CD4-positive, alpha-beta T cell (primary cell): ENCODE measurements at places on chromosomes 4 and X. TPM values are rescaled to one million over a fixed set of nuclear protein-coding genes. Genes with fewer than 3 reads are reported as not detected.
A peak's percentile ranks its signal among the peaks of the same experiment; 100 is the strongest.

The ANXA3 gene
- total RNA-seq, result not detected

The SLC10A3 gene
- 16.4 TPM for total RNA-seq

The FGF5 gene
- total RNA-seq, result 0.05 TPM

The ABLIM2 gene
- 2.5 TPM for total RNA-seq

The TRIM75 gene
- total RNA-seq, result not detected

The COX7B2 gene
- not detected for total RNA-seq

The TMPRSS11D gene
- not detected for total RNA-seq

The UVSSA gene
- total RNA-seq, result 33.1 TPM

The CSTF2 gene
- total RNA-seq, result 8.3 TPM

The SSX3 gene
- not detected for total RNA-seq

The MBNL3 gene
- total RNA-seq, result 19.4 TPM

The NHS gene
- 0.53 TPM for total RNA-seq

The SYN1 gene
- total RNA-seq, result 0.87 TPM

The DCX gene
- not detected for total RNA-seq

The DMRTC1 gene
- total RNA-seq, result 0.85 TPM

The LRCH2 gene
- not detected for total RNA-seq

The PWWP3B gene
- not detected for total RNA-seq

The CXCL1 gene
- total RNA-seq, result not detected

The IDUA gene
- total RNA-seq, result 77.8 TPM

The ARHGEF9 gene
- total RNA-seq, result 19.1 TPM

The PROM1 gene
- not detected for total RNA-seq

The RADX gene
- 9.4 TPM for total RNA-seq

DNA sequence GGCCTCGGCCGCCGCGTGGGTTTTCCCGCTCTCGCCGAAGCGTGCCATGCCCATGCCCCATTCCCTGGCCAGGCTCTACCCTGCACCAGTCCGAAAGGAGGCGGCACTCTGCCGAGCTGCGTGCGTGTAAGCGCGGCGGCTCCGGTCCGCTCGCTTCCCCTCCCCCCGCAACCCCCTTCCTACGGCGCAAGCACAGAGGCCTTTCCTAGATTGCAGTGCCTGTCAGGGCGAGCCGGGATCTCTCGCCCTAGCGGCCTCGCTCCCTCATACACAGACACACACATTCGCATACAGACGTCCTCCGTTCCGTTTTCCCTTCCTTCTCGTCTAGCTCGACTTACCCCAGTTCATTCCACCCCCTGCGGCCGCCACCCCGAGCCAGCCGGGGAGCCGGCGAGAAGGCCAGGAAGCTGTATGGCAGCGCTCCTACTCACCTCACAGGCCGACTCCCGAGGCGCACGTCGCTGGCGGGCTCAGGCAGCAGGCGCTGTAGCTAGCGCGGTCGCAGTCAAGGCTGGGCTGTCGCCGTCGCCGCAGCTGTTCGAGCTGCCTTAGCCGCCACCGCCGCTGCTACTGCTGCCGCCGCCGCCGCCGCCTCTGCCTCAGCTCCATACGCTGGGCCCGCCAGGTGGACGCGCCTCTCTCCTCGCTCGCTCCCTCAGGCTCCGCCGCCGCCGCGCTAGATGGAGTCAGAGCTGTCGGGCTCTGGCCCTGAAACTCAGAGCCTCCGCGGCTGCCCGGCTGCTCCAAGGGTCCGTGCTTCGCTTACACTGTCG is 615 bp downstream of the NEXMIF start:
- peak; percentile 8 for DNase-seq

GRCh38 chrX:136182414-136182813 is 35.1 kb downstream of the FHL1 start:
- DNase-seq, result no peak

DNA sequence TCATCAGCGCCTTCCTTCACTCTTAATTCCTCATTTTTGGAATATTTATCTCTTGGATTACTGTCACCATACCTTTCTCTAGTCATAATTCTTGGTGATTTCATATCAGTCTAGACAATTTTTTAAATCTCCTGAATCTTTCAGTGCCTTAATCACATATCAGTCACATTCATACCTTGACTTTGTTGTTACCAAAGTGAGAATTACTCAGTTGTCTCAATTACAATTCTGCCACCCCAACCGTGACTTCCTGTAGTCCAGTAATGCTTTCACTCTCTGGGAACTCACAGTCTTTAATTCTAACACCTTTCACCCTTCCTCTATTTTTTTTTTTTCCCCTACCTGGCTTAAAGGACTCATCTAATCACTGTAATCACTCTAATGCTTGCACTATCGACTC is 1275.3 kb upstream of the TENM3 start:
- DNase-seq, result no peak

DNA sequence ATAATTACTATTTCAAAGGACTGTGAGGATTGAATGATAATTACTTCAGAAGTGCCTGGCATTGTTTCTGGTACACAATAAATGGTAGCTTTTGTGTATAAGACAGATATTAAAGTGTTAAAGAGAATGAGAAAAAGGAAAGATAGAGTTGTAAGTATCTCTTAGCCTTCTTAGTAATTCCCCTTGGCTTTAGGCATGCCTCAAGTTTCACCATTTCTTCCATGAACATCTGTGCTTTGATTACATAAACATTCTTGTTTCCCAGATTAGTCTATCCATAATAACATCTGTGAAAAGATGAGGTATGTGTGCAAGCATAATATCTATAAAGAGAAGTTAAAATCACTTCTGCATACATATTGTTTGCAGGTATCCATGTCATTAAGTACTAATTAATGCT is 230.9 kb upstream of the TEX13A start:
- DNase-seq, result no peak

DNA sequence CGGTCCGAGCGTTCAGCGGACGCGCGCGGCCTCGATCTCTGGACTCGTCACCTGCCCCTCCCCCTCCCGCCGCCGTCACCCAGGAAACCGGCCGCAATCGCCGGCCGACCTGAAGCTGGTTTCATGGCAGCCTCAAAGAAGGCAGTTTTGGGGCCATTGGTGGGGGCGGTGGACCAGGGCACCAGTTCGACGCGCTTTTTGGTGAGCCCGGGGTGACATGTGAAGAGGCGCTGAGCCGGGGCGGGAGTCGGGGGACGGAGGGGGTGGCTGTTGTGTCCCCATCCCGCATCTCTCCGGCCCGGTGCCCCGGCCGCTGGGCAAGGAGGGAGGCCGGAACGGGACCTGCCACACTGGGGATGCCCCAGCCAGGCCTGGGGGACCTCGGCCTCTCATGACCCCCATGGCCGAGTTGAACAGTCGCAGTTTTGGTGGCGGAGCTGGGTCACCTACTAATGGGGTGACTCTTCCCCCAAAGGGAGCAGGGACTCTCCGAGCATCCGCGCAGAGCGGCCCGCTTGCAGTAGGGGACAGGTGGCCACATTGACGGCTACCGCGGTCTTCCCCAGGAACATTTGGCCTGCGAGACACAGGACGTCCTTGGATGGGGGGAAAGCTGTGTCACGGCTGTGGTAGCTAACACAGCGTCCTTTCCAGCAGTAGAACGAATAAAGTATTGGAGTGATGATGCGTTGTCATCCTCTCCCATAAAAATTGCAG is at the start of gene GK:
Gene GK, plus strand, starts transcription at position 9 of the 717 bp plus-strand sequence. Its CDS starts 115 bp downstream, at position 124.
- DNase-seq, result no peak

GRCh38 chr4:152283801-152284470 is 252.0 kb downstream of the FBXW7 start:
- DNase-seq, result no peak

- no peak for DNase-seq
These were observed 132.1 kb upstream of the LDB2 start for GRCh38 chr4:17030543-17030942.

- DNase-seq, result no peak
These were observed 103.1 kb upstream of the LSM6 start for GRCh38 chr4:146072376-146072775.

DNA sequence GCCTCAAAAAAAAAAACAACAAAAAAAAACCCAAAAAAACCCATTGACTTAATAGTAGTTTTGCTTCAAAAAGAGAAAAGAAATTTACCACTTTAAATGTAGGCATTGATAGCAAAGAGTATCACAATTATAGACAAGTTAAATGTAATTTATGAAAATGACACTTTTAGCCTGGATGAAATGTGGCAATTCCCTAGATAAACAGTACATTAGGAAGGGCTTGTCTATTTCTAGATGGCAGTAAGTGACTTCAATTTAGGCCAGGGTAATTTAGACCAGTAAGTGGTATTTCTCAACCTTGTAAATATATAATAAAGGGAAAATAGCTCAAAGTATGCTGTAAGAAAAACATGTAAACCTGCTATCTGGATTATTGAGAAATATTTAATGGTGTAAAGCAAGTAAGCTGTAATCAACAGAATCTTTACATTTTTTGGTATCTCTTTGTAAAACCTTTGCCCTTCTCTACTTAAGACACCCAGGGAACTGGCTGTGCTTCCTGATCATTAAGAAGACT is 103.7 kb upstream of the RAPGEF2 start:
- no peak for DNase-seq

GRCh38 chrX:111652719-111653118 is 28.3 kb upstream of the ALG13 start:
- DNase-seq, result no peak

GRCh38 chr4:174365018-174365587 is 81.4 kb downstream of the CEP44 start:
- peak; percentile 56 for DNase-seq

DNA sequence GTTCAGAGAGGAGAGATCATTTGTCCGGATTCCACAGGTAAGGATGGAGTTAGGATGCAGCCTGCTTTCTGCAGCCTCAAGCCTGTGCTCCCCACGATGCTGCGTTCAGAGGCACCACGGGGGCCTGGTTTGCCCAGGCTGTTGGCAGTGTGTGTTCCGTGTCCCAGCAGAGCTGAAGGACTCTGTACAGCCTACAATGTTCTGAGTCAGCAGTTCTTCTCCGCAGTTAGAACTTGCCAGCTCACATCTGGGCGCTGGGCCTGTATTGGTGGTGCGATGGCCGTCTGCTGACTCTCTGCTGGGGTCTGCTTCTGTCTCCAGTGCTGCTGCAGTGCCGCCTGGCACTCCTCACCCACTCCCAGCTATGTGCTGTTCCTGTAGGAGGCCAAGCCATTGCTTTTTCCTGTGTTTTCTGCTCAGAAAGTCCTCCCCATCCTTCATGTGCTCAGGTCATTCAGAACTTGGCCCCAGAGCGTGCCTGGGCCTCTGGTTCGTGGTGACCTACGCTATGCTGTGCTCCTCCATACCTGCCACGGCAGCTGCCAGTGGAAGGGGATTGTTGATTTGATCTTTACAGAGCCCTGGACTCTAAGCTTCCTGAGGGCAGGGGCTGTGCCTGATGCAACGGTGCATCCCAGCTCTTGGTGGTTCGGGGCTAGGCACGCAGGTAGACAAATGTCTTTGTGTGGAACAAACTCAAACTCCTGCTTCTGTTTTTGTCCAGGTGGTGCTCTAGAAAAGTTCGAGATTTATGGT is 42.6 kb upstream of the TADA2B start:
- DNase-seq, result no peak

- DNase-seq, result no peak
These were observed 17.5 kb downstream of the CFAP99 start for GRCh38 chr4:2436301-2436700.

DNA sequence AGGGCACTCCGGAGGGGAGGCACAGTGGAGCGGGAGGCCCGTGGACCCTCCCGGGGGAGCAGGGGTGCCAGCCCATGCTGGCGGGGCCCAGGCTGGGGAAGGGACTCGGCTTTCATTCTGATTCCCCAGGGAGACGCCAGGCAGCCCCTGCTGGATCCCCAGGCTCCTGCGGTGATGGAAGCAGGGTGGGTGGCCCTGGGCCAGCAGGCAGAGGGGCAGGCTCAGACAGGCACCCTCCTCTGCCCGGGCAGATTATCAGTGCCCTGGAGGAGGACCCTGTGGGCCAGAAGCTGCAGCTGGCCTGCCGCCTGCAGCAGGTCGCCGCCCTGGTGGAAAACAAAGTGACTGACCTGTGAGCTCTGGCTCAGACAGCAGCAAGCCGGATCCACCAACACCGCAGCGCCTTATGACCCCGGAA is 2.1 kb upstream of the SRPK3 start:
- no peak for DNase-seq

GRCh38 chrX:149938881-149939654 is 777 bp upstream of the EOLA2 start:
- DNase-seq, result peak; percentile 94

DNA sequence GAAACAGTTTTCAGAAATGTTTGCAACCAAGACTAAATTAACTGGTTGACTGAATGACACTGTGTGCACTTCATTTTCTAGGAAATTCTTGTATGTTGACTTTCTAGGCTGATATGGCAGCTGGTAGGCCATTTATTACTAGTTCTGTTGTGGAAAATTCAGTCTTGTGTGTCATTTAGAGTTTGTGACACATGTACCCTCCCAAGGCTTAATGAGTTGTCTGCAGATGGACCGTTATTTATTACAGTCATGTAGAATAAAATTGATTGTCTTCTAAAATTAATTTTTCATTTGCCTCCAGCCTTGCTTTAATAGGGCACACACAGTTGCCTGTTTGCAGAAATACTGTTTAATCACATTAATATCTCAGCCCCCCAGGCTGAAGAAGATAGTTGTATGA is 30.7 kb downstream of the DACH2 start:
- DNase-seq, result no peak

- DNase-seq, result peak; percentile 27
These were observed 4.3 kb upstream of the TSPAN5 start for GRCh38 chr4:98662626-98663225.

DNA sequence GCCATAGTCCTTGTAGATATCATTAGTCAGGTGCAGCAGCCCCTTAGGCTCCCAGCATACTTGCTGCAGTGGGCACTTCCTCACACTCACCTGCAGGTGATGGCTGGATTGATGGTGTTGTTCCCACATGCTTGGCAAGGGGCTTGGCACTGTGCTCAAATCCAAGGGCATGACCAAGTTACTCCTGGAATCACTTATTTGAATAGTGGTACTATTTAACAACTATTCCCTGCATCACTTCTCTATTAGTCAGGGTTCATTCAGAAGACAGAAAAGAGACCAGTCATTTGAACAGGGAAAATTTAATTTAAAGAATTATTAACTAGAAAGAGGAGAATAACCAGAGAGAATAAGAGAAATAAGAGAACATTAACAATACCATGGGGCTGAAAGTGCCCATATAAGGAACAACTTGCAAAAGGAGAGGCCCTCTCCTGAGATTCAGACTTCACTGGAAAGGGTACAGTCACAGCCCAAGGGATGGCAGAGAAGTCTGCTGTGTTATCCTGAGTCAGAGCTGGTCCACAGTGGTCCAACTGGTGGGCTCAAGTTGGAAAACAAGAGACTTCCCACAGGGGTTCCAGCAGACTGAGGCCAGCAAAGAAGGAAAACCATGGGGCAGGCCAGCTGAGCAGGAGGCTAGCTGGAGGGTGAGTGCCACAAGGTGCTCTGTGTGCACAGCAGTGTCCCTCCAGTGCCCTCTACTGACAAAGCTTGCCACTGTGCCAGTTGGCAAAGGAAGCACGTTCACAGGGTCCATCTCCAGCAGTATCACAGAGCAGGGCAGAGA is 9.8 kb downstream of the SPP1 start:
- peak; percentile 45 for DNase-seq

- no peak for DNase-seq
These were observed 53.0 kb downstream of the COQ2 start for GRCh38 chr4:83231620-83232076.

DNA sequence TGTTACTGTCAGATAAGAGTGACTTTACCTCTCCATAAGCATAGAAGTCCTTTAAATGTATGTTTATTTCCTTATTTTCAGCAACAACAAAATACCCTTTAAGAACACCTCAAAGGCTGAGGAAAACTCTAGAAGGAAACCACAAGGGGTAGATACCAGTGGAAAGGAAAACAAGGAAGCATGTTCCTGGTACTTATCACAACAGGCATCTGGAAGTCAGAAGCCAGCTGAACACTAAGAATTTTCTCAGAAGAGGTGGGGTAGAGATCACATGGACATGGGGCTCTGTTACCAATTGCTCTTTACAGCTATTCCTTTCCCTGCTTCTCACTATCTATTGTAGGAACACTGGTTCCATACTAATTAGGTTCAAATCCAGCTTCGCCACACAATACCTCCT is 51.5 kb upstream of the BEND2 start:
- no peak for DNase-seq
